Osteocyte (in vitro differentiated cells): ENCODE measurements at places on chromosomes 4 and X.

GRCh38 chr4:99028187-99028586 is 32.7 kb downstream of the METAP1 start:
- peaks cover 2% of the 10 kb centered on the region for H3K36me3 ChIP-seq
- no peak overlapping the region for H3K27ac ChIP-seq
- no peak for DNase-seq
- no peaks in the 10 kb centered on the region for H3K27me3 ChIP-seq
- peaks cover 17% of the 10 kb centered on the region for H3K4me1 ChIP-seq

DNA sequence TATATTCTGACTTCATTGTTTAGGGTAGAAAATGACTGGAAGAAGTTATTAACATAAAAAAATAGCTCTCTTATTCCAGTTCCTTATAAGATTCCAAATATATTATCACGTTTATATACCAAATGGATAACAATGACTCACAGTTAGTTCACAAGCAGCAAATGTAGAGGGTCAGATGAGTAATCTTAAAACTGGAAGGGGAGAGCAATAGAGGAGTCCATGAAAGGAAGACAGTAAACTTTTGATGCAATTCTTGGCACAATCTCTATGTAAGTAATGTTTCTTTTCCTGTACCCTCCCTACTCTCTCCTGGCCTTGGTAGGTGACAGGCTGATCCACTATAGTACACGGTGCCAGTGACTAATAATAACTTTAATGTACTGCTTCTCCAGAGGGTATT is 259.0 kb upstream of the TRPC5 start:
- no peak for DNase-seq
- no peaks in the 10 kb centered on the region for H3K27me3 ChIP-seq
- no peak overlapping the region for H3K27ac ChIP-seq
- H3K36me3 ChIP-seq: no peaks in the 10 kb centered on the region
- no peak overlapping the region for H3K4me3 ChIP-seq

- no peaks in the 10 kb centered on the region for H3K27me3 ChIP-seq
- H3K4me3 ChIP-seq: no peak overlapping the region
- no peak for DNase-seq
- H3K4me1 ChIP-seq: peaks cover 52% of the 10 kb centered on the region
These were observed 14.7 kb downstream of the S100G start for GRCh38 chrX:16664626-16665025.

- H3K4me3 ChIP-seq: no peak overlapping the region
- H3K27ac ChIP-seq: no peak overlapping the region
- H3K27me3 ChIP-seq: no peaks in the 10 kb centered on the region
- H3K36me3 ChIP-seq: no peaks in the 10 kb centered on the region
These were observed 24.9 kb upstream of the GPC4 start for GRCh38 chrX:133440081-133440796.

DNA sequence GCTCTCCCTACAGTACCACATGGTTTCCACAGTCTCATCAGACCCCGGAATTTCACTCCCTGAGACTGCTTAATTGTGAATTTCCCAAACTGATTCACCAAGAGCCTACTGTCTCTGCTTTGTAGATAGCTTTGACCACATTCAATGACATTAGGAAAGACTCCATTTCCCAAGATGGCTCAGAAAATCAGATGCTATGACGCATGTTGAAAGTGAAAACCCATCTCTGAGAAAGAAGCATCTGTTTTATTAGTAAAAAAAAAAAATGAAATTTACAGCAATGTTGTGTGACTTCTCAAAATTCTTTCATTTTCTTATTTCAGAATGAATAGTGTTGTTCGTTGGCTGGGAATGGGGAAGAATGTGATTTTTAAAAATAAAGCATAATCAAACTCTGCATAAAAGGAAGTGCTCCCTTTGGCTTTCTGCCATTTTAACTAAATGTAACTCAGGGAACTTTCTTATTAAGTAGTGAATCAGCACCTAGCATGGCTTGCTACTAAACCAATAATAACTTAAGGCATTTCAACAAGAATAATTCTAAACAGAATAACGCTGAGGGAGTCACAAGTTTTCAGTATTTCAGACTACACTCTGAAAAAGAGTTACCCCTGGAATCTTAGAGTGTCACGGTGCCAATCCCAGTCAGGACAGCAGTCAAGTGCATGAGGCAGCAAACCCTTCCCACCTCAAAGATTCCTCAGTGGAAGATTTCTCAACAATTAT is 97.4 kb upstream of the MYOZ2 start:
- no peaks in the 10 kb centered on the region for H3K36me3 ChIP-seq
- peak overlapping the region; percentile 63 for H3K27ac ChIP-seq
- H3K4me3 ChIP-seq: no peak overlapping the region
- no peaks in the 10 kb centered on the region for H3K27me3 ChIP-seq

- no peak overlapping the region for H3K4me3 ChIP-seq
- no peak for DNase-seq
- H3K27ac ChIP-seq: no peak overlapping the region
- H3K36me3 ChIP-seq: no peaks in the 10 kb centered on the region
These were observed 15.0 kb upstream of the OTUD4 start for GRCh38 chr4:145195167-145195952.
